T-helper 9 cell (primary cell): ENCODE measurements at places on chromosomes 2 and 18.

- no peak for DNase-seq
Measured at GRCh38 chr2:74317701-74318100, 25.5 kb downstream of the SLC4A5 start.

- no peak for DNase-seq
Measured at GRCh38 chr18:55142410-55142809, 183.1 kb upstream of the CCDC68 start.

GRCh38 chr2:157471078-157471477, 27.2 kb upstream of the CYTIP start:
- no peak for DNase-seq

DNA sequence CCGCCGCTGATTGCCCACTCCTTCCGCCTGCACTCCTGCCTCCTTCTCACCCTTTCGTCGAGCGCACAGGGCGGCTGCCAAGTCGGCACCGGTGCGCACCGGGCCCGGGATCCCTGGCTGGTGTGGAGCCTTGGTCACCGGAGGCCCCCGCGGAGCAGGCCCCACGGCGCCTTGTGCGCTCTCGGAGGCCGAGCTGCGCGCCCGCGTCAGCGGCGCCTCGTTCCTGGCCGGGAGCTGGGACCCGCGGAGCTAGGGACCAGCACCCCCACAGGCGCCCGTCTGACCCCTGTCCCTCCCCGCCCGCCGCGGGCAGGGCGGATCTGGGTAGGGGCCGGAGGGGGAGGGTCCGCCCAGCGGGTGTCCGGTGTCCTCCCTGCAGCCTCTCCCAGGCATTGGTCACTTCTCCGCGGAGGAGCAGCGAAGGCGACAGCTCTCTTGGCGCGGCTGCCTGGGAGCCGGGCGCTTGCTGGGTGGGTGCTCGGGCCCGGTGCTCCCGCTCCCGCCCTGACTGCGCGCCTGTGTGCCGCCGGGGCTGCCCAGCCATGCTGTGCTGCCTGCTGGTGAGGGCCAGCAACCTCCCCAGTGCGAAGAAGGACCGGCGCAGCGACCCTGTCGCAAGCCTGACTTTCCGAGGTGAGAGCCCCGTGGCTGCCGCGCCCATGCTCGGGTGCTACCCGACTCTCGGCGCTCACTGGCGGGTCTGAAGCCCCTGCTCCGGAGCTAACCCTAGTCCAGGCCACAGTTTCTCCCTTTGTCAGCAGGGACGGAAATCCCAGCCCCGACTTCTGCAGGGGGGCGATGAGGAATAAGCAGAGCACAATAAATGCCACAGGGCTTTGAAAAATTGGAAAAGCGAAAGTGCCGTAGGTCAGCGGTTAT, 13.2 kb downstream of the DYSF start:
- DNase-seq, result no peak

DNA sequence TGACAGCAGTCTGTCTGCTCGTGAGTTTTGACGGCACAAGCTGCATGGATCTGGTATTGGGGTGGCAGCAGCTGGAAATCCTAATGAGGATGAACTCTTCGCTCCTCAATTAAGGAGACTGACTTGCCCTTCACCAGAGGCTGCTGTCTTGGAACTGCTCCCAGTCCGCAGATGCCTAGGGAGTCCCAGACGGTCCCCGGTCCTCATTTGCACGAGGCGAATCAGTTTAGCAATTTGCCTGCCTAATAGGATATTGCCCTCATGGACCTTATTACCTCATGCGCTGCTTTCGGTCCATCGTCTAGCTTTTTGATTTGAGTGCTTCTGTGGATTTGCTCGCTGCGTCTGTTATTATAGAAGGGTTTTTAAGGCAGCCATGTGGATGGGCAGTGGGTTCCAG, 40.6 kb downstream of the ASAP2 start:
- DNase-seq, result no peak

DNA sequence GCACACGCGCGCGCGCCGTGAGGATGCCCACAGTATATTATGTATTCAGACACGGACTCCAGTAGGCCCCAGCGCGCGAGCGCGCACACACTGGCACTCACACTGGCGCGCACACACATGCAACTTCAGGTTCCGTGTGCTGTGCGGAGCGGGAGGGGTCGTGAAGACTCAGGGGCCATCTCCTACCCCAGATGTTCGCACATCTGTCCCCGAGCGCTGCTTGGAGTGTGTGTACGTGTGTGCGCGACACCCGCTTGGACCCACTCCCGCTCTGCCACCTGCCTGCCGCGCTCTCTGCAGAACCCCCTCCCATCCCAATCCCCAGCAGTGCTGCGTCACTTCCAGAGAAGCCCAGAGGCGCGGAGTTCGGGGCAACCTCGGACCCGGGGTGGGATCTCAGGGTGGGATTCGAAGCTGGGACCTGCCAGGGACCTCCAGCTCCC, 2.6 kb downstream of the NRP2 start:
- DNase-seq, result no peak

GRCh38 chr18:44742718-44743311, 62.1 kb downstream of the SETBP1 start:
- DNase-seq, result no peak

DNA sequence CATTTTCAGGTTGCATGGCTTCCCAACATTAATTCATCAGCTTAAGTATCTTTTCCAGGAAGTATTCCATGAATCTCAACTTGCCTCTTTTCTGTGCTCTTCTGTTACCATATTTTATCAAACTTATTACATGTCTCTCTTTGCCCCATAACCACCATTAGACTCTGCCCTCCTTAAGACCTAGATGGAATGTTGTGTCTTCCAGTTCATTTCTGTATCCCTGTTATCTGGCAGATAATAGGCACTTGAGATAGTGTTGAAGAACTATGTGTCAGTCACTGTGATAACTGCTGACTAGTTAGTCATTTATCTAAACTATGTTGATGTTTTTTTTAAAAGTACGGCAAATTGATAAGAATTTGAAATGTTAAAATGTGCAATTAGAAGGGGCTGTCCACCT, 41.8 kb downstream of the GLS start:
- no peak for DNase-seq

DNA sequence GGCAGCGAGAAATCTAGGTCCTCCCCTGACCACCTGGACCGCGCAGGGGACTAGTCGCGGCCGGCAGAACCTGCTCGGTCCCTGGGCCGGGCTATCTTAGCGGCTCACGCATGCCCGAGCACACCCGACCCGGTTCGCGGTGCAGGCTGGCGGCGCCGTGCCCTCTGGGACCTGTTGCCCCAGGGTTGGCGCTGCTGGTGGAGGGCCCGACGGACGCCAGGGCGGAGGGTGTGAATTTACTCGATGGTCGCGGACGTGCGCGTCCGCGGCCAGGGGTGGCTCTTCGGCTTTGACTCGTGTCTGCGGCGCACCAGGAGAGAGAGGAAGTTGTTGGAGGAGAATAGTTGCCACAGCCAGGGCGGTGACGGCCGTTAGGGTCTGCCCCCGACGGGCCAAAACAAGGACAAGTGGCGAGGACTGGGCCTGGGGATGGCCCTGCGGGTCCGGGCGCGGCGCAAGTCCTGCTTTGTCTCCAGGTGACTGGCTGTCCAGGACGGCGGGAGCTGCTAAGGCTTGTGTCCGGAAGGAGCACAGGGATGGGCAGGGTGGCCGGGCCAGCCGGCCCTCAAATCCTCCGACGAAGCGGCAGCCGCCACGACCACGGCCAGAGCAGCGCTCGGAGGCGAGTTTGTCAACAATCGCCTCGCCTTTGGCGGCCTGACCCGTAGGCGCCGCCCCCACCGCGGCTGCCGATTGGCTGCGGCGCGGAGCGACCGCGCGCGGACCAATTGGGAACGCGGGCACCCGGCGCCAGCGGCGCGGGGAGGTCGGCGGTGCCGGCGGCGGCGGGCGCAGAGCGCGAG, 1.3 kb downstream of the BCL2L11 start:
- peak; percentile 68 for DNase-seq
